ENCODE measurements at places on chromosomes 5 and 9.

GRCh38 chr5:97355775-97356174 lies 172.7 kb upstream of the RIOK2 start:
- DNase-seq = no peak

DNA sequence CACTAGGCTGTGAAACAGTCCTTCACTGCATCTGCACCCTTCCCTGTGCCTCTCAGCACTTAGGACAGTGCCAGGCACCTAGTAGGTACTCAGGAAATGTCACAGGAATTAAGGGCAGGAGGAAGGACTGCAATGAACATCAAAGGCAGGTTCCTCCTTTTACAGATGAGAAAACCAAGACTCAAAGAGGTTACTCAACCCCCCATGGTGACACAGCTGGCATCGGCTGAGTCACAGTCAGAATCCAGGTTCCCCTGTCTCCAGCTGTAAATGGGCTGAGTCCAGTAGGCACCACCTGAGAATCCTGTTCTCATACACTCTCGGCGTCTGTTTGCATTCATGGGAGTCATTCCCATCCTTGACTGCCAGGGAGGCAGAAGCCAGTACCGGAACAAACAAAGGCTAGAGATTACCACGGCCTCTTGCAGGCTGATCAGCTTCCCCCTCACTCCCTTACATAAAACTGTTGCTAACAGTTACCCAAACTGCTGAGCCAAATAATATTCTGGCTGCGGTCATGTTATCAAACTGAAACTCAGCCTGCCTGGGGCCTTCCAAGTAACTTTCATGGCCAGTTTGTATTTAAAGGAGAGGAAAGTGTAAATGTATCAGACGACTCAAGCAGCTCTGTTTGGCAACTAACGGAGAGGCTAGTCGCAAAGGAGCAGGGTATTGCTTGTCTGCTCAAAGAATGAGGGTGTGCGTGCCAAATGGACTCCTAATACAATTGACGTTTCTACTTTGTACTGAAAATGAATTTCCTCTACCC lies 201.7 kb downstream of the PAPPA start:
- no peak for DNase-seq

GRCh38 chr5:156036640-156037039 lies 290.3 kb upstream of the SGCD start:
- no peak for DNase-seq

DNA sequence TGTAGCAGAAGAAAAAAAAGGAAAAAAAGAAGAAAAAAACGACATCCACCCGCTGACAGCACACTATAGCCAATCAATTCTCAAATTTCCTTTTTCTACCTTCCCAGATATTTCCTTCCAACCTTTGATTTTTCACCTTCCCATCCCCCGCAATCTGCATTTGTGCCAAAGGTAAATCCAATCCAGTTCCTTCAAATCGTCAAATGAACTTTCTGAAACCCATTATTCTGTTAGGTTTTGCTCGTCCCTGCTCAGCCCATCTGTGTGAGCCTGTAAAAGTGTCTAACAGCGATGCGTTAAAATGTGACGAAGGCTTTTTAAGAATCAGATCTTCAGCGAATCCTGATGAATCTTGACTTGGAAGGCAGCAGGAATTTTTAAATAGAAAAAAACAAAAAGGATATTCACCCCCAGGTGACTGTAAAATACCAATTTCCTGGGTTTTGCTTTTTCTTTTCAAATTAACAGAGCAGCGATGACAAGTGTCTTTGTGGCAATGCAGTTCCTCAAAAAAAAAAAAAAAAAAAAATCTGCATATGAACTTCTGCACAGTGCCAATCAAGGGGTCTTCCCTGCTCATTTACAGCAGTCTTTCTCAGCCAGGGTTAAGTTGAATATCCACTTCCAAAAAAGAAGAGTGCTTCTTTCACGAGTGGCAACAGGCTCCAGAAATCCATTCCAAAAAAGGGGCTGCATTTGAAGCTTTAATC lies 367 bp upstream of the SHC3 start:
- no peak for DNase-seq

GRCh38 chr5:16497546-16497945 lies 31.9 kb upstream of the ZNF622 start:
- no peak for DNase-seq

DNA sequence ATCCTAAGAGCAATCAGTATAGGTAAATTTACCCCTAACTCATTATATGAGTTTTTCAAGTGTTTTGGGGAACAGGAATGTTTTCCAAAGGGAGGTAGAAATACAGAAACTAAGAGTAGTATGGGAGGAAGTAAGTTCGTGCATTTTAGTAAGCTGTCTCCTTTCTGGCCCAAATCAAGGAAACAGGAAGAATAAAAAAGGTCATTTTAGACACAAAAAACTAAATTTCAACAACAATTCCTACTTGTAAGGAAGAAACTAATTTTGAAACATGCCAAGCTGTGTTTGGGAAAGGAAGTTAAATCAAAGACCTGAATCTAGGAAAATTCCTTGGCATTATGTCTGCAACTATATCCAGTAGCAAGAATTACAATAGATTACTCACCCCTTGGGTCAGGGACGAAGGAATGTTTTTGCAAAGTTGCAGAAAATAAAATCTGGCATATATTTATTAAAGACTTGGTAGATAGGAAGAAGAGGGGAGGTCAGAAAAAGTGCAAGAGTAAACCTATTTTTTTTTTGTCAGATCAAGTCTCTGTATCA lies 6.5 kb upstream of the RPS6 start:
- no peak for DNase-seq

DNA sequence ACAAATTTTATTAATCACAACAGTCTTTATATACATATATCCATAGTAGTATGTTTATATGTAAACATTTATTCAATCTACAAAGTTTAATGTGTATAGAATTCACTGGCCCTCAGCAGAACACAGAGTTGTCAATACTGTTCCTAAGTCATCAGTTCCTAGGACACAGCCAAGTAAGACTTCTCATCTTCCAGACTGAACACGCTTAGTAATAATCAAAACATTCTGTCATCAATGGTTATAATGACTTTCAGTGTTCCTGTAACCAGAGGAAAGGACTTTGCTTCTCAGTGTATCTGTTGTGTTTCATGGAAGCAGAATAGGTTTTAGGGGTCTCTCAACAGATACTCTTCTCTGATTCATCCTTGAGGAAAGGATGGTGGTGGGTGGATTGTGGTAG lies 82.2 kb downstream of the SMIM23 start:
- DNase-seq = no peak

DNA sequence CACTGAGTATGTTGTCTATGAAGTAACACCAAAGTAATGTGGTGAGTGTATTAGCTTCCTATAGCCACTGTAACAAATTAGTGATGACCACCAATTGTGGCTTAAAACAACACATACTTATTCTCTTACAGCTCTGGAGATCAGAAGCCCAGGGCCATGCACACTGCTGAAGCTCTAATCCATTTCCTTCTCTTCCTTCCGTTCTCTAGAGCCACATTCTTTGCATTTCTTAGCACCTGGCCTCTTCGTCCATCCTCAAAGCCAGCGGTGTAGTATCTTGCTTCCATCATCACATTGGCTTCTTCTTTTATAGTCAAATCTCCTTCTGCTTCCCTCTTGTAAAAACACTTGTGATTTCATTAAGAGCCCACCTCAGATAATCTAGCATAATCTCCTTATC lies 230.3 kb upstream of the RFX3 start:
- DNase-seq = no peak

GRCh38 chr9:122087406-122088200 lies 5.5 kb downstream of the TTLL11 start:
- no peak for DNase-seq

DNA sequence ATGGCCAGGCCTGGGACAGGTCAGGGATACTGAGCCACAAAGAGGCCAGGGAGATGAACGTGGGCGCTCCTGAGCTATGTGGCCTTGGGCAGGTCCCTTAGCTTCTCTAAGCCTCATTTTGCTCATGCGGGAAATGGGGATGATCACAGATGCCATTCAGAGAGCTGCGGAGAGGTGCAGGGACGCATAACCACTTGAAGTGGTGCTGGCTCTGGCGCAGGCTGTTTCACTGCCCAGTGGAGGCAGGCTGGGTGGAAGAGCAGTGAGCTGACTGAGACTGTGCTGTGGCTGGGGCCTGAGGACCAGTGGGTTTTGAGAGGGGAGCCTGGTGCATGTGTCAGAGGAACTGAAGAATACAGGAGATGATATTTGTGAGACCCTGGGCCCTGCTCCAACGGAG lies 18.4 kb downstream of the CXXC5 start:
- DNase-seq = no peak

DNA sequence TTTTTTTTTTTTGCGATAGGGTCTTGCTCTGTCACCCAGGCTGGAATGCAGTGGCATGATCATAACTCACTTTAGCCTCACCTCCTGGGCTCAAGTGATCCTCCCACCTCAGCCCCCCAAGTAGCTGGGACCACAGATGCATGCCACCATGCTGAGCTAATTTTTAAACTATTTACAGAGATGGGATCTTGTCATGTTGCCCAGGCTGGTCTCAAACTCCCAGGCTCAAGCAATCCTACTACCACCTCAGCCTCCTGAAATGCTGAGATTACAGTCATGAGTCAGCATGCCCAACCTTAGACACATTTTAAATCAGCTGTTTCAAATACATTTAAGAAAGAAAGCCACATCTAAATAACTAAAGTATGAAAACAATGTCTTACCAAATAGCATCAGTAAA lies 439.0 kb downstream of the EBF1 start:
- DNase-seq = no peak

DNA sequence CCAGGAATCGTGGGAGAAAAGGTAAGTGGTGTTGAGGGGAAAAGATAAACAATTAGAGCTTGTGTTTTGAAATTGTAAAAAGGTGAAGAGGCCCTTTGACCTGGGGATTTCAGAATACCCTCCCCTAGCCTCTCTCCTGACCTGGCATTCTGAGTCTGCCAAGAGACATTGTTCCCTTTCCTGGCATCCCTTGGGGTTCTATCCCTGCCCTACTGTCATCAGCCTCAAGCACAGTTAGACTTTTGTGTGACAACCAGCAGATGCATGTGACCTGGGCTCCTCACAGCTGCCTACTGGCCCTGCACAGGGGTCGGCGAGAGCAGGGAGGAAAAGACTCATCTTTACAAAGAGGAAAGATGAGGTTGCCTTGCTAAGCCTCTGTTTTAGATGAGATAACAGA lies 72.2 kb upstream of the ORM1 start:
- DNase-seq = no peak

- DNase-seq = no peak
These were observed 477.9 kb downstream of the ACTL7B start for GRCh38 chr9:108377881-108378280.

- no peak for DNase-seq
These were observed 71.2 kb upstream of the GLIS3 start for GRCh38 chr9:4371108-4371507.

DNA sequence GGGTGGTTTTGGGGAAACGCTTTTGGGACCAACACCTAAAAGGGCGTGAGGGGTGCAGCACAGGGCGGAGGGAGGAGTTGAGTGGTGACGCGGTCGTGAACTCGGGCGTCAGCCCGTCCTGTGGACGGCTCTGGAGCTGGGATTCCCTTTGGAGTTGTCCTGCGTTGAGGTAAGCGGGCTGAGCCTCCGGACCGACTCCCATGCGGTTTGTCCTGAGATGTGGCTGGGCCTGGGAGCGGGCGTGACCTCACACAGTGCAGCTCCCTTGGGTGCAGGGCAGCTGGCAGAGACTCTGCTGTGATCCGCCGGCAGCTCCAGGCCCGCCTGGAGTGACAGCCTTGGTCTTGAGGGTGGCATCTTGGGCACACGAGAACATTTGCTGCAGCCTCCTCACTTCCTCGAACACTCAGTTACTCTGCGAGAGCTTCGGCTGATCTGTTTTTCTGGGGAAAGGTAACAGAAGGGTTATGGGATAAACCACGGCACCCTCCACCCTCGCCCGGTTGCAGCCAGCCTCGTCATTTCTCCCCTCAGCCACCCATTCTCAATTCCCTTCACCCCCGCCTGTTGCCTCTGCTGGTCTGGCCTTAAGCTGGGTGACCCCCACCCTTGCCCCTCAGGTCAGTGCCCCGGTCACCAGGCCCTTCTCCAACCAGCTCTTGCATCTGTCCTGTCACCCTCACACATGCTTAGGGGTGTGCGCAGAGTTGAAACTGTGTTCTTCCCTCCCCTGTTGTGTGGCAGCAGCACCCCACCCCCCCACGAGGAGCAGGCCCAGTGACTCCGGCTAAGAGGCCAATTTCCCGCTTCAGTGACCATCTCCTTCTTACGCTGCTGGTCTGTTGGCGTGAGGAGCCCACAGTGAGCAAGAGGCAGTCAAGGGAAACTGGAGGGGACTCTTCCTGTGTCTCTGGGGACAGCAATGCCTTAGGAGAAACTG lies 94.2 kb upstream of the COL5A1 start:
- no peak for DNase-seq

DNA sequence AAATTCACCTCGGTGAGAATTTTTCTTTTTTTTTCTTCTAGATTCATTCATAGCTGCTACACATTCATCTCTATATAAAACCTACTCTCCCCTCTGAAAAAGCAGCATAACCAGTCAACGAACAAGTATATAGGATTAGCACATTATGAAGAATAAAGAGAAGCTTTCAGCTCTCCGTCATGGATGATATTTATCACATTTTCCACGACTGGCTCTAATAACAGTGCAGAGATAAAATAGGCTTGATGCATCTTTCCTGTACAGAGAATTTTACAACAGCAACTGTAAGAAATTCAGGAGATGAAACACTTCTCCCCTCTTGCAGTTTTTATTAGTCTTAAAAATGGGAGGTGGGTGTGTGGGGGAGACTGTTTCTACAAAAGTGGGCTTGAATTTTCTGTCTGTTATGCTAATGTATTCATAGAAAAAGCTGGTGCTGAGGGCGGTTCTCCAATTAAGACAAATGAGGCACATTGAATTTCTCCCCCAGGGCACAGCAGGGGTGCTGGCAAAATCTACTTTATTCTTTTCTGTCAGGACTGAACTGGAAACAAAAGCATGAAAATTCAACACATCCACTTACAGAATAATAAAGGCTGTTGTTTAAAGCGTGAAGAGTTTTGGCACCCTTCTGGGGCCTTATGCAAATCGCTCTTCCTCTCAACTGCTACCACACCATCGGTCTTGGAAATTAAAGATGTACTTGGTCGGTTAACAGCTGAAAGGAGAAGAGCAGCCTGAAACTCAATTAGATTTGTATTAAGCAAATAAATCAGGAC lies 233.9 kb upstream of the ZNF608 start:
- no peak for DNase-seq

DNA sequence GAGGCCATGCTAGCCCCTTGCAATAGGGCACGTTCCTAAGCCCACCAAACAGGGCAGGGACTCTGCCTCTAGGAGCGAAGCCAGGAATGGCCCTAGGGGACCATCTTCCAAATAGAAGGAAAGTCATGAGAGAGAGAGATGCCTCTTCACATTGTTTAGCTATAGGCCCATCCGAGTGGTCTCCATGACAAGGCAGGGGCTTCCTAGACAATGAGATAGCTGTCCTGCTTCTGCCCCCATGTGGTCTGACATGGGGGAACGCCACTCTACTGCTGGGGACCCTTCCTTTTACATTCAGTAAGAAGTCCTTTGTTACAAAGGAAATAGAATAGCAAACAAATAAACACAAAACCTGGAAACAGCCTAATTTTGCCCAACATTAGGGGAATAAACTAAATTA lies 17.9 kb upstream of the KIF4B start:
- DNase-seq = no peak

- no peak for DNase-seq
These were observed 39.6 kb downstream of the ZNF608 start for GRCh38 chr5:124706729-124707361.
